ENCODE measurements at places on chromosomes 7 and 10.
A peak's percentile ranks its signal among the peaks of the same experiment; 100 is the strongest.

GRCh38 chr7:120997882-120998474 lies 9.5 kb downstream of the CPED1 start:
- peak; percentile 42 for DNase-seq

GRCh38 chr7:44383566-44383965 lies 58.2 kb upstream of the CAMK2B start:
- no peak for DNase-seq

GRCh38 chr7:150797661-150798060 lies 2.5 kb downstream of the TMEM176B start:
- no peak for DNase-seq

DNA sequence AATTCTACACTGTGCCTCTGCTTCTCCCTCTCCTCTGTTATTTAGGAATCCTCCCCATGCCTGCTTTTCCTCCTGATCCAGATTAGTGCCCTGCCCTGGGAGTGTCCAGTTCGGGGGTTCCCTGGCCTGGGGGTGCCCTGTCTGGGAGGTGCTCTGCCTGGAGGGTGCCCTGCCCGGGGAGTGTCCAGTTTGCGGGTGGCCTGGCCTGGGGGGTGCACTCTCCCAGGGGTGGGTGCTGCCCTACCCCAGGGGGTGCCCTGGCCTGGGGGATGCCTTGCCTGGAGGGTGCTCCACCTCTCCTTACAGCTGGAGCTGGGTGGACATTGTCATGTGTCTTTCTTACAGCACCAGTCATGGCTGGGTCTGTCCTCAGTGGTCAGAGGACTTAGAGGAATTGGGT lies 20.2 kb downstream of the RAMP3 start:
- no peak for DNase-seq

GRCh38 chr10:24554036-24554435 lies 169.7 kb downstream of the ARHGAP21 start:
- DNase-seq: no peak

DNA sequence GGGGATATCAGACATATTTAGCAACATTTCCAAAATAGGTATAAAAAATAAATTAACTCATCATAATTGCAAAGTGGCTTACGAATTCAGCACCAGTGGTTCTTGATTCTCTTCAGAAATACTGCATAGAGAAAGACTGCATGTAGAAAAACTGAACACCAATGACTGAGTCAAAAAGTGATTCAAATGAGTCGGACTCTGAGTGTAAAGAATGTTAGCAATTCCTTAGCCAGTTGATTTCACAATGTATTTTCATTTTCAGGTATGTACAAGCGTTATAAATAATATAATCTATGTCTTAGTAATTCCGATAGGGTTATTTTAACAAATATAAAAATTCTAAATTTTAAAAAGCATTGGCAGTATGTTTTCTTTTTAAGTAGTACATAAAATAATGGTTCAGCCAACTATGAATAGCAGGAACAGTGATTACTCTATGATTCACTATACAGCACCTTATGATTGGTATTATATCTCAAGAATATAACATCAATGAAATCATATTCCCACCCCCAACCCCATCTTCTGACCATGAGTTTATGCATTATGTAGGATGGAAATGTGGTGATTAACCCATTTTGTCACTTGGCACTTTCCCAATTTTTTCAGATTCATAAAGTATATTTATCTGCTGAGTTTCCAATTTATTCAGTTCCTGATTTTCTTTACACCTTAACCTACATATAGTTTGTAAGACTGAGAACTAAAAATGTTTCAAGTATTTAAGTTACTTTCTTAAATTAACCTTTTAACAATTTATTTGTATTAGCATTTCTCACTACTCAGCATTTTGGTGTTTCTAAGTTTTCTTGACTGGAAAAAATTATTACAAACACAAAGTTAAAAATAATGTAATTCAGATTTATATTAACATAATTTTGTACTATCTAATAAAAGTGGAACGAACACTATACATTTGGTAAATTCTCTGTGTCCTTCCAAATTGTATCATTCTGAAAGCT lies 33.9 kb downstream of the DNAJC1 start:
- DNase-seq: no peak

GRCh38 chr10:124510759-124511158 lies 49.1 kb downstream of the LHPP start:
- DNase-seq: no peak

- DNase-seq: peak; percentile 61
Measured at GRCh38 chr10:4656576-4657194, 169.3 kb upstream of the AKR1E2 start.
